ENCODE measurements at places on chromosomes 7 and 10.

DNA sequence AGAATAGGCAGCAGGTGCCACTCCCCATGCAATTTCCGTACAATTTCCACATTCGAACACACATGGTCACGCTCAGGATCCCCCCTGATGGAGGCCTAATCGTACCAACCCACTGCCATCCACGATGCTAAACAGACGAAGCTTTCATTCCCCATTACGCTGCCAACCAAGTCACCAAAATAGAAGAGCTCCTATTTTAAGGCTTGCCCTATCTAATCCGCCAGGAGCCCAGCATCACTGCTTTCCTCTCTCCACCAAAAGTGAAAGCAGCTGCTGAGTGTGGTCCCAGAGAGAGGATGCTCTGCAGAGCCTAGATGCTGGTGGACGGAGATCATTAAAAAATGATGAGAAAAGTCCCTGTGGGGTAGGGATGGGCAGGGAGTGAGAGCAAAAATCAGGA, 43.3 kb downstream of the HSPA12A start:
- no peak for DNase-seq

DNA sequence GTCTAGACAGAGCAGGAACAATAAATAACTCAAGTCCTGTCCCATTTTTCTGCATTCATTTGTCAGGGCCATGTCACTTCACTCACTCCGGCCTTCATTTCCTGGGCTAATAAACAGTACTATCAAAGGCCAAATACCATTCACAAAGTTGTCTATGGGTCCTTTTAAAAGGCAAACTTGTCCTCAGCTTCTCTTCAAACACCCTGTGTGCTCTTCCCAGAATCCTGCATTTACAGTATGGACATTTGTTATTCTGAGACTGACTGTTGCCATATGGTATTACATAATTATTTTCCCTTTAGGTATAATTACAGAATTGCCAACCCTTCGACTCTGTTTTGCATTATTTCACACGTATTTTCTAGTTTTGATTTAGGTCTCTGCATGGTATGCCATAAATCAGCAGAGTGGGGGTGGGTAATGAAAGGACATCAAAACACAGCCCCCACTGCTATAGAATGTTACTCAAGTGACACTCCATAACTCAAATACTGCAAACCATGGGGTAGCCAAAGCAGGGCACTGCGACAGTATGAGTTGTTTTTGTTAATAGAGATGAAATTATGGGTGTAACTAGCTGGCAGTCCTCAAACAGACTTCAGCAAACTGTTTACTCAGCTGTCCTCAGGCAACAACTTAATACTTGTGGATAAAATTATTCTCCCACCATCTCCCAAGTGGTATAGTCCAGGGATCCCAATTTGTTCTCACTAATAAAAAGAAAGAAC, 183.7 kb downstream of the TRIL start:
- DNase-seq: no peak

DNA sequence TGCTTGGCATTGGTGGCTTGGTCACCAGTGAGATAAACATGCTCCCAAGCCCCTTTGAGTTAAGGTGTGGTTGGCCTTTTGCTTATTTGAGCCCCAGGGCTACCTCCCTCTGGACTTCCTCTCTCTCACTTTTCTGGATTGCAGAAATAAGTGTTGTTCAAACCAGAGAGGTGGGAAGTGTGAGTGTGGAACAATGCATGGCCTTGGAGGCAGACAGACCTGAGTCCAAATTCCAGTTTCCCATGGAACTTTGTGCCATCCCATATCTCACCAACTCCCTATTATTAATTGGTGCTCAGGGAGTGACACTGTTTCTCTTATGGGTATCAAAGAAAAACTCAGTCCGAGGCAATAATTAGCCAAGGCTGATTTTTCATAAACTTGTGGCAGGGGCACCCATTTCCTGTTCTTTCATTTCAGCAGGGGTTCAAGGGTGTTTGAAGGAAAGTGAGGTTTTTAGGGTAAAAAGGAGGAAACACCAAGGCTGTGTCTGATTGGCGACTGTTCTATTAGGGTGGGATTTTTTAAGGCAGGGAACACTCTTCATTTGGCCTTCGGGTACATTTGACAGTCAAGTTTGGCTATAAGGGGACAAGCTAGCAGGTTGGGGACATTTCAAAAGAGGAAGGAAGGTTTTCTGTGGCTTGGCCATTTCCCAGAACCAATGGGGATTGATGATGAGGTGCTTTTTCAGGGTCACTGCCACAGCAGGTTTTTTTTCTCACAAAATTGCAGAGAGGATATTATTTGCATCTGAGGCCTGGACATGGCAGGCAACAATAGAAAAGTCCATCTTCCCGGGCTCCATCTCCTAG, 148.8 kb upstream of the NPY start:
- DNase-seq: no peak

DNA sequence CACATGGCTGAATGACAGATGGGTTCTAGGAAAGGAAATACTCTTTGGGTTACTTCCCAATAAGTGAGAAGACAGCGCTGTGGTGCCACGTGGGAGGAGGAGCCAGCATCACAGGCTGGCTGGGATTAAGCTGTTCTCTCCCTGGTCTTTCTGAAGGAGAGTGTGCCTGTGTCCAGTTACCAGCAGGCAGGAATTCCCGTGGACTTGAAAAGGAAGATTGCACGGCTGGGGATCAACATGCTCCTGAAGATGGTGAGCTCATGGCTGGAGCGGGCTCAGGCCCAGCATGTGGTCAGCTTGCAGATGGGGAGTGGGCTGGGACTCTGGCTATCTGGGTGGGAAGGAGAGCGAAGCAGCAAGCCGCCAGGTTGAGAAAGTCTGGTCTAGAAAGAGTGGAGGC, 8.1 kb downstream of the ADCK2 start:
- no peak for DNase-seq

GRCh38 chr10:11411926-11412545, 199.4 kb downstream of the USP6NL start:
- no peak for DNase-seq

DNA sequence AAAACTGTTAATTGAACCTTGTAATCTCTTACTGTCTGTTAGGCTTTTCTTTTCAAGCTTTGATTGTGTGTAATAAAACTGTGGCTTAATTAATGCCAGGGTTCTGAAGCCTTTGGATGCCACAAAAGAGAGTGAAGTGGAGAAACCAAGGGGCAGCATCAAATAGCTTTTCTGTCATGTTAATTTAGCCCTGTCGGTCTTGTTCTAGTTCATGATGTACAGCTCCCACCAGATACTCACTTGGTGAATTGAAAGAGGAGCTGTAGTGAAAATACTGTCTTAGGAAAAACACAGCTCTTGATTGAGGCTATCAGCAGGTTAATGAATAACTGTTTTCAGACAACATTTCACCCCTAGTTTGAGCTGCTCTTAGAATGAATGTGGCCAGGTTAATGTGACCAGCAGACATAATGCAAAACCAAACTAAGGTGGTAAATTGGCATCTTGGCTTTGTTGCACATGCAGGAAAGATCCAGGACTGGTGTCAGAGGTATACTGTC, 94.2 kb downstream of the POLL start:
- no peak for DNase-seq

- DNase-seq: no peak
Observed at GRCh38 chr10:6120691-6121090, 31.9 kb downstream of the RBM17 start.

DNA sequence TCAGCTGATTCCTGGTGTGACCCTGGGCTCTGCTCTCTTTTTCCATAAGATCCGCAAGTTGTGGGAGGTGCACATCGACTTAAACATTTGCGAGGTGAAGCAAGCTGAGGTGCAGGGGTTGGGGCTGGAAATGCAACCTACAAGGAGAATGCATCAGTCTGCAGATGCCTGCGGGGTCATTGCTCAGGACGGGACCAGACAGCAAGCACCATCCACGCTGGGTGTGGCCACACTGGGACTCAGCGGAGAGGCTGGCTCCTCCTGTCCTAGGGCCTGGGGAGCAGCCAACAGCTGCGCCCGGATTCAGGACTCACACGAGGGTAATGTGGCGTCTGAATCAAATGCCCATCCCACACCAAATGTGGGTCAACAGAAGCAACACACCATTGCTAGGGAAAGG, 33.8 kb downstream of the STK32C start:
- DNase-seq: no peak

GRCh38 chr7:100678291-100678984, 4.9 kb downstream of the GNB2 start:
- no peak for DNase-seq

GRCh38 chr7:40848541-40849221, 713.9 kb downstream of the SUGCT start:
- no peak for DNase-seq

- no peak for DNase-seq
Observed at GRCh38 chr7:84548366-84549365, 354.1 kb upstream of the SEMA3A start.

DNA sequence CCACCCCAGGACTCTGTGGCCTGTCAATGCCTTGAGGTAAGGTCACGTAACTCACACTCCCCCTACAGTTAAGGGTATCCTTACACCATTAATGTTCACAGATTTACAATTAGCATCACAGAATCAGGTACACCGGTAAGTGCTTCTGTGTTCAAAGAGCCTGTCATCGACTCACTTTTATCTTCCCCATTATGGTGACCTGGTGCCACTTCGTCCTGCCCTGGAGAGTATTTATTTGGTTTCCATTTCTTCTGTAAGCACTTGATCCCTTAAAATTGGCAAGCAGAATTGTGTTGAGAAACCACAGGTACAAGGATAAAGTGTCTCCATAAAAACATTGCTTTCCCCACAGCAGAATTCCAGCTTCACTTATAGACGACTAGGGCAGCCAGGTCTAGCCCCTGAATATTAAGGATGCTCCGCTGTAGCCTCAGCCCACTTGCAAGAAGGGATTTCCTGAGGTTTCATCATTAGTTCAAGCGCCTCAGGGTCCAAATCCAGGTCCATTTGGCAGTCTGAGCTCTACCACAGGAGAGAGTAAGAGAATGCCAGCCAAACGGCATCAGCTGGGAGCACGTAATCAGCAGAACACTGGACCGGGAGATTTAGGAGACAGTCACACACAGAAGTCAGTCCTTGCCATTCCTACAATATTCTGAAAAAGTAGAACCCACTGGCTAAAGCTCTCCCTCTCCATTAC, 10.1 kb downstream of the ATXN7L1 start:
- DNase-seq: no peak

GRCh38 chr10:63477927-63478326, 12.2 kb upstream of the JMJD1C start:
- no peak for DNase-seq

DNA sequence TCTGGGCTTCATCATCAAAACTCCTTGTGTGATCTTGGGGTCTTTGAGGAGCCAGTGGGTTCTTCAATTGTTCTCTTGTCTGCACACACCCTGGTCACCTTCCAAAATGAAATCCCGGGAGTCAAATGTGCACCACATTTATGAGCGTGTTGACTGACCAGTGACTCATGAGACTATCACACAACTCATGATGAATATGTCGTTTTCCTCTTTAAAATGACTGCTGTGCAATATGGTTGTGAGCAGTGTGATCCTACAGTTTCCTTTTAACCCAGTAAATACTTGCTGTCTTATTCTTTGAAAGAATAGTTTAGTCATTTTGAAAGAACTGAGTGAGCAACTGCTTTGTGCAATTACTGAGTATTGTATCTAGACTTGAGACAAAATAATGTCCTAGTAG, 149.2 kb downstream of the DYNC1I1 start:
- DNase-seq: no peak

- DNase-seq: no peak
Observed at GRCh38 chr10:72058989-72059842, 29.1 kb downstream of the SPOCK2 start.

DNA sequence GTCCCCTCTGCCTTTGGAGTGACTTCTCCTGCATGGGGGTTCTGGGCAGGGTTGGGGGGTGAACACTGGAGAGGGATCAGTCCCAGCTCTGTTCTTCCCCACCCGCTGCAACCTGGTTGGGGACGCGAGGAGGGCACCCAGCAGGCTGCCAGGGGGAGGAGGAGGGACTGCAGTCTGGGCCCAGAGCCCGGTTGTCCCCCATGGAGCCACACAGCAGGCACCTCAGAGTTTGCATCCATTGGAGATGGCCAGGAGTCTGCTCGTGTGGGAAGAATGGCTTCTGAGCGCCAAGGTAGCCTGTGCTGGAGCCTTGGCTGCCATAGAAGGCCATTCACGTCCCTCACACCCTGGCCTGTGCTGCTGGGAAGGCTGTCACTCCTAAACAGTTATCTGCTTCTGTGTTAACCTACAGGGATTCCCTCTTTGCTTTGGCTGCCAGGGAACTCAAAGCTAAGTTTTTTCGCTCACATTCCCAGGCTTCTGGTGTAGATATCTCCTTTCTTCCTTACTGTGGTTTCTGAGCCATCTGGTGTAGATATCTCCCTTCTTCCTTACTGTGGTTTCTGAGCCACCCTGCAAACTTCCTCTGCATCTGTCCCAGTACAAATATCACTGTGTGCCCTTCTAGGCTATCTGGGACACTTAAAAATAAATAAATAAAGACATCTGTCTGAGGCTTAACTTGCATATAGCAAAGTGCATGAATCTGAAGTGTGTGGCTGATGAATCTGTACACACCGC, 133.7 kb downstream of the LHPP start:
- DNase-seq: no peak

DNA sequence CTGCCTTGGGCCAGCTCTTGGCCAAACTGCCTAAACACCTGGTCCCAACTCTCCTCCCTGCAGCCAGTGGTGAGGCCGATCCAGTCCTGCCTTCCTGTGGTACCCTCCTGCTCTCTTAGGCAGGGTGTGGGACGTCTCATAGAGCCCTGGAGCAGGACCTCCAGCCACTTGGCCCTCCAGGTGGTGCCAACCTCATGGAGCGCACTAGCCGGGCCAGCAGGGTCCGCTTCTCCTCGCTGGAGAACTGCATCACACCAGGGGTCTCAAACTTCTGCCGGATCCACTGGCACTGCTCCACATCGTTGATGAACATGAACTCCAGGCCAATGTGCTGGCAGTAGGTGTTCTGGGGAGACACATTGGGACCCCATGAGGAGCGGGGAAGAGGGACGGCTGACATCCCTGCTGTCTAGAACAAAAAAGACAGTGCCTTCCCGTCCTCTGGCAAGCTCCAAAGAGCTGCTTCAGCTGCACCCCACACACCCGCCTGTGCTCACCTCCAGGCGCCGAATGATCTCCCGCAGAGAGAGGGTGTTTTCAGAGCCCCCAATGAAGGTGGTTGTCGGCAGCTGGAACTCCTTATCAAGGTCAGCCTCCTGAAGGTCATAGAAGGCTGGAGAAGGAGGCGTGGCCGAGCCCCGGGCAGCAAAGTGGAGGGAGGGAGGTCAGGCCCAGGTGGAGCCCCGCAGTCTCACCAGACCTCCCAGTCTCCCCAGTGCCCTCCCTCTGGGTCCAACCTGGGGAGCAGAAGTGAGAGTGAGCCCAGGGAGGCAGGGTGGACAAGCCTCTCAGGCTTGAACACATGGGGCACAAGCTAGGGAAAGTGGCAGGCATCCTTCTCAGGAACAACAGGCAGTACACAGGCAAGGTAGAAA, 10.2 kb downstream of the OGDHL start:
- no peak for DNase-seq

Data from hematopoietic multipotent progenitor cell (in vitro differentiated cells).